ENCODE measurements at places on chromosomes 1 and 21. TPM values are rescaled to one million over a fixed set of nuclear protein-coding genes. Genes with fewer than 3 reads are reported as not detected.

DNA sequence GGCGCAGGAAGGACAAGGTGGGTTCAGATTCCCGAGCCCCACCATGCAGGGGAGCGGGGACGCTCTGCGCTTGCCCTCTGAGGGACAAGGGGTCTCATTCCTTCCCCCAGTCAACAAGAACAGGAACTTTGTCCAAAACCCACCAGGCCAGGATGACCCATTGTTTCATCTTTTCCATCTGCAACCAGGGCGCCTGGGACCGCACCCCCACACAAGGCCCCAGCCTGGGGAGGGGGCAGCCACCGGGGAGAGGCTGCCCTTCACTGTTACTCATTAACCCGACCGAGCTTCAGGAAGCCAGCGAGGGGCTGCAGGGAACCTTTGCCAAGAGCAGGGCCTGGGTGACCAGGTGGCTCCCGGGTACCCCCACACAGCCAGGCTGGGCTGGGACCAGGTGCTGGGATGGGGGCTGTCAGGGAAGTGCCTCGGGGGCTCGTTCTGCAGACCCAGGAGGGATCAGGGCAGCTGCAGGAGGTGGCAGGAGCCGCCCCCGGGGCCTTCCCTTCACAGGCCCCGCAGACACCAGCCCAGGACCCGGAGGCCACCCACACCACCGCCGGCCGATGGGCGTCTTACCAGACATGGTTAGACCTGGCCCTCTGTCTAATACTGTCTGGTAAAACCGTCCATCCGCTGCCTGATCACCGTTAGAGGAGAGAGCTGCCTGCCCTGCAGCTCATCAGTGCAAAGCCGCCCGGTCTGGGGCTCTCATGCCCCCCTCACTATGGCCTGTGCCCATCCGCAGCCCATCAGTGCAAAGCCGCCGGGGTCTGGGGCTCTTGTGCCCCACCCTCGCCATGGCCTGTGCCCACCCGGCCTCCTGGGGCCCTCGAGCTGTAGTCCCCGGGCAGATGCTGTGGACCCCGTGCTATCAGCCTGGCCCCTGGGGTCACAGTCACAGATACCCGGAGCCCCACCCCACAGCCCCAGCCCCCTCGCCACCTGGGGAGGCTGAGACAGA is 4.9 kb upstream of the TTLL10 start:
- H3K4me1 ChIP-seq, result peaks cover 15% of the 10 kb centered on the region
- H3K27me3 ChIP-seq, result peaks cover 6% of the 10 kb centered on the region
- no peak overlapping the region for H3K4me3 ChIP-seq
- DNase-seq, result no peak

- peaks cover 55% of the 10 kb centered on the region for H3K4me1 ChIP-seq
- no peak overlapping the region for H3K27ac ChIP-seq
- no peaks in the 10 kb centered on the region for H3K36me3 ChIP-seq
- no peak overlapping the region for H3K4me3 ChIP-seq
Observed at GRCh38 chr1:50420689-50421365, 2.4 kb downstream of the DMRTA2 start.

DNA sequence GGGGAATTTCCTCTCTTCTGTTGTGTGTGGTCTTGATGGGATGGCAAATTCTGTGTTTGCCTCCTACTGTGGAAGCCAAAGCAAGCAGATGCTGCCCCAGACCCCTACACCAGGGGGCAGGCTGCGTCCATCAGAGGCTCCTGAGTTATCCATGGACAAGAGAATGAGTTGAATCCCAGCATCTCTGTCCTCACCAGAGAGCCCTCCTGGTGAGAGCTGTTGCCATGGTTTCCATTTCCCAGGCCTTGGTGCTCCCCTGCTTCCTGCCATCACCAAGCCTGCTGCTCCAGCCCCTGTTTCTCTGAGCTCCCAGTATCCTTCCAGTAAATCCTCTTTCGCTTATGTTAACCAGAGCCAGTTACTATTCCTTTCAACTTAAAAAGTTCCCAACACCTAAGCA is 20.4 kb upstream of the GNG12 start:
- H3K27ac ChIP-seq, result no peak overlapping the region
- no peak overlapping the region for H3K4me3 ChIP-seq
- H3K4me1 ChIP-seq, result no peaks in the 10 kb centered on the region
- peaks cover 14% of the 10 kb centered on the region for H3K27me3 ChIP-seq
- H3K36me3 ChIP-seq, result no peaks in the 10 kb centered on the region

- peak overlapping the region; percentile 96 for H3K4me3 ChIP-seq
- H3K36me3 ChIP-seq, result peaks cover 59% of the 10 kb centered on the region
- H3K27me3 ChIP-seq, result no peaks in the 10 kb centered on the region
- H3K4me1 ChIP-seq, result peaks cover 37% of the 10 kb centered on the region
- peak overlapping the region; percentile 84 for H3K27ac ChIP-seq
- peak; percentile 49 for DNase-seq
Observed at GRCh38 chr1:44775930-44776729, 790 bp downstream of the RPS8 start.

DNA sequence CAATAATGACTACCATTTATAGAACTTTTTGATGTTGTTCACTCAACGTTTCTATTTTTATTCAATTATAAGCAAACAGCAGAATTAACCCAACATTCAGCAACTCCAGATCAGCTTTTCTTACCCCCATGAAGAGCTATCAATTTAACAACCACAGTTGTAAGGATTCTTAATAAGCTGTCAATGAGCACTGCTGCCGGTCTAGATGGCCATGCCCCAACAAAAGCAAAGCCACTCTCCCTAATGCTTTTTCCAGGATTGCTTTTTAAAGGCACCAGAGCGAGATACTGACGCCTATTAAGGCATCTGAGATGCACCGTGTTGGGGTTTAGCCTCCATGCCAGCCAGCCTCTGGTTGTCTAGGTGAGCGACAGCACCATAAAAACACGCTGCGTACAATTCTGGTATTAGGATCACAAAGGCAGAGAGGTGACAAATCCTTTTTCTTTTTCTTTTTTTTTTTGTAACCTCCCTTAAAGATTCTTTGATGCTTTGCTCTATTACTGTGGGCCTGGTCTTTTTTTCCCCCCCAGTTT is 39.5 kb downstream of the PTPRC start:
- H3K36me3 ChIP-seq, result peaks cover 56% of the 10 kb centered on the region
- peak overlapping the region; percentile 73 for H3K4me3 ChIP-seq
- no peaks in the 10 kb centered on the region for H3K27me3 ChIP-seq
- H3K4me1 ChIP-seq, result peaks cover 88% of the 10 kb centered on the region
- peak; percentile 50 for DNase-seq
- peak overlapping the region; percentile 98 for H3K27ac ChIP-seq

DNA sequence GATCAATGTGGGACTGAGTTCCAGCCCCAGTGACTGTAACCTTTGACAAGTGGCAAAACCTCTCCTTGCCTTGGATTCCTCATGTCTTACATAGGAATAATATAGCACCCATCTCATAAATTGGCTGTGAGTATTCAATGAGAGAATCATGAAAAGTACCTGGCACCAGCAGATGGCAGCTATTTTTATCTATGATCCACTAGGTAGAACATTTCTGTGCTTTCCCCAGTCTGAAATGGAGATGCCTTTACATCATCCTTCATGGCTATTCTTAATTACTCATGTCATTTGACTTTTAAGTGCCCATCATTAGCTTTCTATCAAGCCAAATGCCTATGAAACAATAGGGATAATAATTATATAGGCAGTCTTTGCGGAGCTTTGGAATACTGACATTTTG is 130.1 kb downstream of the TGFB2 start:
- no peak overlapping the region for H3K27ac ChIP-seq
- DNase-seq, result no peak
- H3K4me3 ChIP-seq, result no peak overlapping the region
- H3K27me3 ChIP-seq, result peaks cover 8% of the 10 kb centered on the region

GRCh38 chr1:17596651-17597509 is 57.4 kb downstream of the ARHGEF10L start:
- H3K27ac ChIP-seq, result no peak overlapping the region
- H3K27me3 ChIP-seq, result no peaks in the 10 kb centered on the region
- no peaks in the 10 kb centered on the region for H3K4me1 ChIP-seq

DNA sequence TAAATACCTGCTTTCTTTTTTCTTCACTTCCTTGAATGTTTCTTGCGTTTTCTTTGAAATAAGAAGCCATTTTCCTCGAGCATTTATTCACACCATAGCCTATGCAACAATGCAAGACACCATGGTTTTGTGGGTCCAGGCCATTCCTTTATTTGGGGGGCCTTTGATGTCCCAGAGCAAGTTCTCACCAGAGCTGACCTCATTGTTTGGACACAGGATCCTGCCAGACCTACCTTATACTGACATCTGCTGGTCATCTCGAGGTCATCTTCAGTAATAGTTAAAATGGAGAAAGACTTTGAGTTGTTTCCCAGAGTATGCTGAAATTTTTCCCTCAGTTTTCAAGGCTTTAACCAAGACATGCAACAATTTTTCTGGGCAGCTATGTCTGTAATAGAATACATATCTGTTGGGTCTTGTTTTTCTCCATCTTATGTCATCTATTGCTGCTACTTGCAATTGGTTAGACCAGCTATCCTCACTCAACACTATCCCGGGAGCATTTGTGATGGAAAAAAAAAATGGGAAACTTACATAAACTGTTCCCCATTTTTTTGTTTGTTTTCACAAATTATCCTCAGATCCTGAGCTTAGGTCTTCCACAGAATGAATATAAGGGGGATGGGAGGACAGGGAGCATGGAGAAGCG is 34.0 kb upstream of the BACE2 start:
- H3K27me3 ChIP-seq, result peaks cover 9% of the 10 kb centered on the region
- H3K4me3 ChIP-seq, result no peak overlapping the region
- H3K4me1 ChIP-seq, result no peaks in the 10 kb centered on the region
- DNase-seq, result no peak
- H3K27ac ChIP-seq, result no peak overlapping the region
- no peaks in the 10 kb centered on the region for H3K36me3 ChIP-seq

DNA sequence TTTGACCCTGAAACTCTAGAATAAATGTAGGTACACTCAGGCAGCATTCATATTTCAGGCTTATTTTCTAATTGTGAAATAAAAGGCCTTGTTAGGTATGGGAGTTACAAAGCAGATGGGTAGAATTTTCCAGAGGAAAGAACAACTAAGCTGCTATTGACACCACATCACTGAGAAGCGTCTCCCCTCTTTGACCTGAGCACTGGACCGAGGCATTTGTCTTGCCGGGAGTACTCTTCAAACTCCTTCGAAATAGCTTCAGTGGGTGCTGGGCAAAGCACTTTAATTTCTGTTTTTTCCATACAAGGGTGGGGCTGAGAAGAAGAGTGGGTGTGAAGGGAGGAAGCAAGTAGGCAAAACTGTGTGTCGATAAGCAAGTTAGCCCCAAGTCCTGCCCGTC is 36.4 kb downstream of the ABCA4 start:
- no peak overlapping the region for H3K27ac ChIP-seq
- no peak overlapping the region for H3K4me3 ChIP-seq
- no peaks in the 10 kb centered on the region for H3K4me1 ChIP-seq
- H3K27me3 ChIP-seq, result peaks cover 11% of the 10 kb centered on the region
- H3K36me3 ChIP-seq, result no peaks in the 10 kb centered on the region

DNA sequence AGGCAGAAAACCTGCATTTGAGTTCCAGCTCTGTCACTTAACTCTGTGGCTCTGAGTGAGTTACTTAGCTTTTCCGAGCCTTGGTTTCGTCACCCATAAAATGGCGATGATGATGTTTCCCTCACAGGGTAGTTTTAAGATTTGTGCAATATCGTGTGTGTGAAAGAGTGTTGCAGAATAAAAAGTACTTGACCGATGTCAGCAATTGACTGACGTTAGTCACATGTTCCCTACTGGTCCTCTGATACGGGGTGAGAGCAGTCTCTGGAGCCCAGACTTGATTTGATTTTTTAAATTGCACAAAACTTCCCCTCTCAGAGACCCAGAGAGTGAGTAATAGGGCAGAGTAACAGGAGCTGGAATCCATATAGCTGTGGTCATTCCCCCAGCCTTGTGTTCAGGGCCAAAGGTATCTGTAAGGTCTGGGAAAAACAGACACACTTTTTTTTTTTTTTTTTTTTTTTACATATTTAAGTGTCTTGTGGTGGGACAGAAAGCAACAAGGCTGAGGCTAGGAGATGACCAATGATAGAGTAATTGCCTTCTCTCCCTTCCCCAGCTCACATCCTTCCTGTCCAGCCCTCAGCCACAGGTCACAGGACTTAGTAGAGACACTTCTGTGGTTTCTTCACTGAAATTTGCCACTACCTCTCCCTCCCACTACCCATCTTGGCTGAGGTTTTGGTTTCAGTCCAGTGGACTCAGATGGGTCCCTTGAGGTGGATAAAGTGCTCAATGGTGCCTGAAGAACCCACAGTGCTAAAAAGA is 2.0 kb downstream of the FCER1G start:
- H3K4me1 ChIP-seq, result peaks cover 45% of the 10 kb centered on the region
- H3K27me3 ChIP-seq, result no peaks in the 10 kb centered on the region
- H3K4me3 ChIP-seq, result no peak overlapping the region
- peak overlapping the region; percentile 22 for H3K27ac ChIP-seq

DNA sequence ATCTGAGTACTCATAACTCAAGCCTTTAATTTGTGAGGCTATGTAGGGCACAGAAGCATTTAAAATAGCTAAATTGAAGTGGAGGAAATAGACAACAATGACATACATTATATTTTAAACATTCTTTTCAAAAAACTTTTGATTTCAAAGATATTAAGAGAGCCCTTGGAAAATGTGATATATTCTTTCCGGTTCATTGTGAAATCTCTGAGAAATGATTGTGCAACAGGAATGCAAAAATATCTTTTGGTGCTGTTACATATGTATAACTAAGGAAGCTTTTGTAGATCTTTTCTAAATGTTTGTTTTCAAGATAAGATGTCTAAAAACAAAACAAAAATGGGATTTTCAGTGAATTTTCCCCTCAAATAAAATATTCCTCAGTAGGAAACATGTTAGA is 185.2 kb downstream of the LEPR start:
- no peaks in the 10 kb centered on the region for H3K36me3 ChIP-seq
- H3K27me3 ChIP-seq, result no peaks in the 10 kb centered on the region
- no peak overlapping the region for H3K27ac ChIP-seq
- DNase-seq, result no peak
- no peak overlapping the region for H3K4me3 ChIP-seq
- no peaks in the 10 kb centered on the region for H3K4me1 ChIP-seq

GRCh38 chr21:33395891-33396331 is 7.3 kb upstream of the IFNGR2 start:
- no peak overlapping the region for H3K4me3 ChIP-seq
- no peaks in the 10 kb centered on the region for H3K4me1 ChIP-seq
- no peak for DNase-seq
- H3K27me3 ChIP-seq, result peaks cover 12% of the 10 kb centered on the region

- DNase-seq, result no peak
- no peaks in the 10 kb centered on the region for H3K27me3 ChIP-seq
- H3K4me3 ChIP-seq, result no peak overlapping the region
- H3K4me1 ChIP-seq, result no peaks in the 10 kb centered on the region
- peaks cover 8% of the 10 kb centered on the region for H3K36me3 ChIP-seq
Observed at GRCh38 chr1:15727866-15728534, 8.1 kb upstream of the SLC25A34 start.

The PERM1 gene
- total RNA-seq, result not detected

The CD1B gene
- not detected for total RNA-seq

The ECM1 gene
- 0.96 TPM for total RNA-seq

The APCS gene
- not detected for total RNA-seq

The CASZ1 gene
- 3.7 TPM for total RNA-seq

The RBM34 gene
- total RNA-seq, result 126 TPM

The PTGS2 gene
- total RNA-seq, result 1.1 TPM

The LAPTM5 gene
- 214 TPM for total RNA-seq

Data from activated CD4-positive, alpha-beta T cell treated with anti-CD3 and anti-CD28 coated beads for 36 hours (primary cell).